ENCODE measurements at places on chromosomes 11 and 22.

- DNase-seq: no peak
These were observed 98.7 kb downstream of the ABTB2 start for GRCh38 chr11:34259087-34259486.

- DNase-seq: no peak
These were observed 27.1 kb upstream of the MRGPRX2 start for GRCh38 chr11:19087658-19088057.

GRCh38 chr22:22546490-22546889 is 12.6 kb downstream of the PRAME start:
- DNase-seq: no peak

DNA sequence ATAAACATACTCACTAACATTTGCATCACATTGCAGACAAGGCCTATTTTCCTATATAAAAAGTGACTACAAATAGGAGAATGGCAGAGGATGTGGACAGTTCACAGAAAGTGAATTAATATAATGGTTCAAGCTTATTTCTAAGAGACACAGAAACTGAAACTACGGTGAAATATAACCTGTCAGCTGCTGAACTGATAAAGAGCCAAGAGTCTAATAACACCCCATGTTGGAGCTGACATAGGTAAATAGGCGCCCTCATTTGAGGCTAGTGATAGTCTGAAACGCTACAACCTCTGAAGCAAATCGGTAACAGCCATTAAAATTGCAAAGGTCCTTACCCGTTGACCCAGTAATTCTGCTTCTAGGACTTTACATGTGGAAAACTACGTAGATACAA is 14.0 kb downstream of the AP1B1 start:
- no peak for DNase-seq

GRCh38 chr22:21991304-21991596 is 8.7 kb upstream of the TOP3B start:
- DNase-seq: no peak

DNA sequence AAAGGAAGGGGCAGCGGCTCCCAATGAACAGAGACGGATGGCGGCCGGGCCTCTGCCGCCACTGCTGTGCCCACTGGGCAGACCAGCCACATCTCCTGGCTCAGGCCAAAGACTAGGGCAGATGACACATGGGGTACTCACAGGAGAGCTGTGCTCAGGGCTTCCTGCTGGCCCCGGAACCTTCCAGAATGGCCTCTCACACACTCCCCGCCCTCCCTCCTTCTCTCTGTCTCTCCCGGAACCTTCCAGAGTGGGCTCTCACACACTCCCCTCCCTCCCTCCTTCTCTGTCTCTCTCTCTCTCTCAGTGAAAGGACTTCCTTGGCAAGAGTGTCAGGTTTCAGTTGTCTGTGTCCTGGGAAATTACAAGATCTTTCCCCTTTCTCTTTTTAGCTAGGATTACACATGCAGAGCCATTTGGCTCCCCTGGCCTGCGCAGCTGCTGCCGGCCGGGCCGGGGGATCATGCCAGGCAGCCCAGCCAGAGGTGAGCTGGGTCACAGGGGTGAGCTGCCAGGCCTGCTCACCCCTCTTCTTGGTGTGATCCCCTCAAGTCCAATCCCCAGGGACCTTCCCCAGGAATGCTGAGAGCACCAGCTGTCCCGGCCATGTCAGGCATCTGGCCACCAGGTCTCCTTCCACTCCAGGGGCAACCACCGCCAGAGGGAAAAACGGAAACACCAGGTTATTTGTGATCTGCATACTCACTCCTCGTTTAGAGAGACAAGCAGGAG is 45.3 kb upstream of the ADA2 start:
- no peak for DNase-seq

DNA sequence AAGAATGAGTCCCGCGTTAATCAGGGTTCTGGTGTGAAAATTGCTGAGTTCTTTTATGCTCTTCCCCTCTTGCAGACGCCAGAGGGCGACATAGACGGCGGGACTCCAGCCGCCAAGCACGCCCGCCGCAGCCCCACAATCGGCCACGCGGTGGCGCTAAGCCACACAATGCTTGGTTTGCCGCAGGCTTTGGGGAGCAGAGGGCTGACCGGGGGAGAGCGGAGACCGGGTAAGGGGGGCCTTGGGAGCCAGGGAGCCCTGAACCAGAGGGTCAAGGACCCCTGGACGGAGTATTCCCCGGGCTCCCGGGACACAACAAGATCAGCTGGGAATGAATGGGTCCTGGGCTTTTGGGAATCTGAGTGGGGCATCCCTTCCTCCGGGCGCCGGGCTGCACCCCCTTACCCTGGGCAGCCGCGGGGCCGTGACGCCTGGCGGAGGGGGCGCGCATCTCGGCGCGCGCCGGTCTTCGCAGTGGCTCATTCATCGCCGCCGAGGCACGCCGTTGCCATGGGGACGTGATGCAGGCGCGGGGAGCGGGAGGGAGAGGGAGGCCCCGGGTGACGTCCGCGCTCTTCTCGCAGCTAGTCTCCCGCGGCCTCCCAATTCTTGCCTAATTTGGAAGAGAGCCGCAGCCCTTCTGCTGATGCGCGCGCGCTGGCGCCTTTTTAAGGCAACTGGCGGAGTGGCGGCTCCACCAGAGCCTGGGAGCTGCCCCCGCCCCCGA is 12.2 kb upstream of the NPAS4 start:
- peak; percentile 83 for DNase-seq

DNA sequence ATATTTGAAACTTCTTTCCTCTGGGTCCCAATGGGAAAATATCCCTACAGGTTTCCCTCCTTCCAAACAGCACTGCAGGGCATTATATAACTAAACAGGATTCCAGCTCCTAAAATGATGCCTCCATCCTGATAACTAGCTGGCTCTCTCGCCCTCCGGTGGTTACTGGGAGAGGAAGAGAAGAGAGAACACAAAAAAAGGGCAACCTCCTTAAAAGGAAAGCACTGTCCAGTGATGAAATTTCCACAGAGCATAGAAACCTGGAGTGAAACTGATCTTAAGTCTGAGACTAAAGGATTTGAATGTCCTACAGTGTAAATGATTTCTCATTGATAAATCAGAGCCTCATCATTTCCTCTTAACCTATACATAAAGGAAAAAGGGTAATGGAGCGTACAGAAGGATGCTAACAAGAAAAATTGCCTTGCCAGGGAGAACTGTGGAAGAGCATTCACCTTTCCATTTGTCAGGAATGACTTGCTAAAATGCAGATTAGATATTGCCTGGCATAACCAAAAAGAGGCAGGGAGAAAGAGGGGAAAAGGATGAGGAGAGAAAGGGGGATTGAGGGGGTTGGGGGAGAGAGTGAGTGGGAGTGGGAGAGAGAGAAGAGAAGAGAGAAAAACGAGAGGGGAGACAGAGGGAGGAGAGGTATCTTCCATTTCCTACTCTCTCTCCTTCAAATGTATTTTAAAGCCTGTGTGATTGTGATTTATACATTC is 121.3 kb downstream of the APOL5 start:
- peak; percentile 39 for DNase-seq

GRCh38 chr22:36965696-36966095 is 52.3 kb downstream of the CSF2RB start:
- no peak for DNase-seq

DNA sequence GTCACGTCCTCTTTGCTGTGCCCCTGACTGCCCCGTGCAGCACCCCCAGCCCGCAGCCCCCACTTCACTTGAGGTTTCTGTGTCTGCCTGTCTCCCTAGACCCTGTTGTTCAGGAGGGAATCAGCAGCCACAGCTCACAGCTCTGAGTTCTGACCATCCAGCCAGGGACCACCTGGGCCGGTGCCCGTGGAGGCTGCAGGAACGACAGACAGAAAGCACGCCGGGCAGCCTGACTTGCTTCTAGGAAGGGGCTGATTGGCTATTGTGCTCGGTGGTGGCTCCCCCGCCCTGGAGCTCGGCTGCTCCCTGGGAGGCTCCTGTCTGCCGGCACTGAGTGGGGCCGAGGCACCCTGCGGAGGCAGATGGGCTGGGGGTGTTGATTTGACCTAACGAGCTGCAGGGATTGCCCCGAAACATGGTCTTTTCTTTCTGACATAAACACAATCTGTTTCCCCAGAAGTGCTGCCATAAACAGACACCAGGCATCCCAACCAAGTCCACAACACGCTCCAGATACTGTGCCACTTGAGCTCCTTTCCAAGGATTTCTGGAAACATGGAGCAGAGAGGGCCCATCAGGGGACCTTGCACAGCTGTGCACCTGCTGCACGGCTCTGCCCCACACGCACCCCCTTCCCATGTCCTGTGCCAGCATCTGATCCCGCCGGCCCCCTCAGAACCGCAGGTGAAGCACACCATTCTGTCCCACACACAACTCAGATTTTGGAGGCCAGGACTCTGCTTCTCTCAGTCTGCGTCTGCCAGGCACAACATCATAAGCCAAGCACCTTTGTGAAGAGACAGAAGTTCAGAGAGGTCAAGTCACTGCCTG is 855.9 kb downstream of the TBC1D22A start:
- no peak for DNase-seq

GRCh38 chr11:26741036-26741435 is 19.2 kb upstream of the SLC5A12 start:
- DNase-seq: peak; percentile 90

DNA sequence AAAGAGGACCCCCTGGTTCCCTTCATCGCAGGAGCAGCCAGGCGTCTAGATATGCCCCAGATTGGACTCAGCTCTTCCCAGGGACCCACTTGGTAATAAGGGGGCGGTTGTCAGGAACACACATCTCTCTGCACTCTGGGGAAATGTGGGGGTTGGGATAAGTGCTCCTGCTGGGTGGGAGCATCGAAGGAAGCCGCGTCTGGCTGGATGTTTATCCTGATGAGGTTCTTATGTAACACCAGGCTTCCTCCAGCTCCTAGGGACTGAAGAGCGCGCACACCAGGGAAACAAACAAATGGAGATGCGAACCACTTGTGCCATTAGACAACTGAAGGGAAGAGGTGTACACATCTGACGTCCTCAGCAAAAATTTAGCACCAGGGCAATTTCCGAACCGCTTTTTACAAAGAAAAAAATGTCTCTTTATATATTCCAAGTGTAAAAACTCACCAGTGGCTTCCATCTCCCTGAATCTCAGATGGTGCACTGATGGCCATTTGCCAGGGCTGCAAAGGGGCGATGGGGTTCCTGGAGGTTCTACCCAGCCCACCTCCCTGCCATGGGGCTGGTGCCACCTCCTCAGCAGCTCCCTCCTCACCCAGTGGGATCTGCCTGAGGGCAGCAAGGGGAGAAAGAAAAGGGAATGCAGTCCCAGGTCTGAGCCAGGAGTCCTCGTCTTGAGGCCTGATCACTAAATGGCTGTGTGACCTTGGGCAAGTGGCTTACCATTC is 89.4 kb downstream of the PKNOX2 start:
- no peak for DNase-seq

GRCh38 chr11:125517116-125517770 is 21.2 kb upstream of the FEZ1 start:
- DNase-seq: peak; percentile 71

DNA sequence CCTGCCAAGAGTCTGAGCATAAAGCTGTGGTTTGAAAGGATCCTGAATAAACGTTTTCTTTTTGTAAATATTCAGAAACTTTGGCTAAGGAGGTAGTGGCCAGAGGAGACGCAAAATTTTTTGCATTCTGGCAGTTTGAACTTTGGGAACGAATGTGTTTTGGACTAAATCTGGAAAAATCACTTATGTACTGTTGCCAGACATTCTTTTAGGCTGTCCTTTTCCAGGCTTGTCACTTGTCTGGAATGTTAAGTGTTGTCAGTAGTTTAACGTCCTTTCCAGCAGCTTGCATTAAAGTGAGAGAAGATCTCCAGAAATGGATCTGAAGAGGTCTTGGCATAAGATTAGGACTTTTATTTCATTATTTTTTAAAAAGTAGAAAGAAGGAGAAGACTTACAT is 18.5 kb downstream of the SPECC1L start:
- DNase-seq: no peak

GRCh38 chr11:62612366-62613290 is at the start of the genes EML3 and ROM1:
EML3 (minus strand) TSS chr11:62612775; CDS start chr11:62612457, 318 bp downstream.
ROM1 (plus strand) TSS chr11:62613257; CDS start chr11:62613282, 25 bp downstream.
- peak; percentile 76 for DNase-seq

DNA sequence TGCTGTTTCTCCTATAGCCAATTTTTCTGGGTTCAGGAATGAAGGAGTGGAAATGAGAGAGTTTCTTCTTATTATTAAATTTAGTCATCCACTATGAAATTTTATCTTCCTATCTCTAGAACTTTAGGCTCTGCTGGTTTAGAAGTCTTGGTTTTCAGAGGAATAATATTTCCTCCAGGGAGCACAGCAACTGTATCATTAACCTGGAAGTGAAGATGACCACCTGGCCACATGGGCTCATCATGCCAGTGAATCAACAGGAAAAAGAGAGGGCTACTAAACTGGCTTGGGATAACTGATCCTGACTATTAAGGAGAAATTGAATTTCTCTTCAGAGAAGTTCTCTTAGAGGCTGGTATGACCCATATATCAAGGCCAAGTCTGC is 44.4 kb downstream of the ADM start:
- no peak for DNase-seq

DNA sequence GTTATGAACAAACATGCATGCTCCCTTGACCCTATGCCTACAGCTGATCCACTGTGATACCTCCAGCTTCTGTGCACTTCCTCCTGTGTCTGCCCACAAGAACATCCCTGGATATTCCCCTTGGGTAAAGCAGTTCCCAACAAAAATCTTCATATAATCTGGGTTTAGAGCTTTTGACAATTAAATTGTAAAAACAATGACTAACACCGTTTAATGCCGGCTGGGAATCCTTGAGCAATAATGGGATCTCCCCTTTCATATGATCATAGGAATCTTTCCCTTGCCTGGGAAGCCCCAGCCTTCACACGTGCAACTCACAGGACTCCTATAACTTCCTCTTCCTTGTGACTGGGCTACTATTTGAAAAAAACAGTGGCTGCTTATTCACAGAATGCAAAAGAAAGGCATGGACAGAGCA is 6.3 kb upstream of the ZC3H12C start:
- no peak for DNase-seq

- peak; percentile 77 for DNase-seq
These were observed 36.1 kb downstream of the TTC12 start for GRCh38 chr11:113350336-113351067.

DNA sequence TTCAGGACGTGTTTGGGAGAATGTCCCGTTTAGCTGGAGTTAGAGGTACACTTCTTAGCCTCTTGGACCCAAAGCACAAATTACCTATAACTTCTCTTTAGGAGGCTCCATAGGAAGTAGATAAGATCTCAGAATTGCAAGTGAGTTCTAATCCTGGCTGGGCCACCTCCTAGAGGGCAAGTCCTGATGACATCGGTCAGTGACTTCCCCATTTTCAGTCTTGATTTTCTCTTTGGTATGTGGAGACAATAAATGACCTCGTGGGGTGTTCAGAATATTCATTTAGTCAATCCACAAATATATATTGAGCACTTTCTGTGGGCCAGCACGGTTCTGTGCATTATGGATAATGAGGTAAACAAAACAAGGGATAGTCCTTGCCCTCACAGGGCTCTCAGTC is 208.6 kb downstream of the CWF19L2 start:
- no peak for DNase-seq

DNA sequence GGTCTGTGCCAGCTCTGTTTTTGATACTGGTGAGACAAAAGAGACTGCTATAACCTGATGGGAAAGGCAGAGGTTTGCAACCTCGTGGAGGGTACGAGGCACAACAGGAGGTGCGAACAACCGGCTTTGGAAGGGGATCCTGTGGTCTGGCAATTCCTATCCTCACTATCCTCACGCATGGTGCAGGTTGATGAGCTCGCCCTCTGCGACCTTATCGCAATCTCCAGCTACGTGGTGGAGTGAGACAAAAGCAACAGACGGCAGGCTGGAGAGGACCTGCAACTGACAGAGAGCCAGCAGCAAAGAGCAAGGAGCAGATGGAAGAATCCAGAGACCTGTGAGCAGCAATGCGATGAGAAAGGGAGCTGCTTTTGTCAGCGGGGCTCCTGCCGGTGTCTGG is 47.3 kb upstream of the TSKU start:
- DNase-seq: no peak
